ENCODE measurements at places on chromosomes 12 and 14. TPM values are rescaled to one million over a fixed set of nuclear protein-coding genes. Genes with fewer than 3 reads are reported as not detected.
A peak's percentile ranks its signal among the peaks of the same experiment; 100 is the strongest.

The SERPINA12 gene
- total RNA-seq, result not detected

The PTPRB gene
- total RNA-seq, result 2.4 TPM

The MAP4K5 gene
- total RNA-seq, result 75.5 TPM

The WBP11 gene
- total RNA-seq, result 57.8 TPM

The PROX2 gene
- not detected for total RNA-seq

The PTPN21 gene
- total RNA-seq, result 23.7 TPM

The TPH2 gene
- not detected for total RNA-seq

- no peak for DNase-seq
- peak overlapping the region; percentile 33 for H3K4me3 ChIP-seq
- peaks cover 43% of the 10 kb centered on the region for H3K36me3 ChIP-seq
- peak overlapping the region; percentile 44 for H3K27ac ChIP-seq
Measured at GRCh38 chr14:52055167-52055566, 13.7 kb downstream of the NID2 start.

DNA sequence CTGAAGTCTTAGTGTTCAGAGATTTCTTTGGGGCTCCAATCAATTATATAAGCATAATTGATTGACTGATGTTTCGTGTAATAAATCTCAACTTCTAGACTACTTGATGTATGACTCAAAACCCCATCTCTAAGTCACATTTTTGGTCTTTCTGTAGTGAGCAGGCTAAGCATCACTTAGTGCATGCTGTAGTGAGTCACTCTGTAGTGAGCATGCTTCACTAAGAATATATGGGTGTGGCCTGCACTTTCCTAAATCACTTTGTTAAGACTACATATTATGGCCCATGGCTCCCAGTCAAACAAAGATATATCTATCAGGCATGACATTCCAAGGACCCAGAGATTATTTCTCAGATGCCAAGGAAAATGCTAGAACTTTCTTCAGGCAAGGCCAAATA, 909.4 kb upstream of the LRFN5 start:
- no peaks in the 10 kb centered on the region for H3K36me3 ChIP-seq
- H3K4me1 ChIP-seq, result no peaks in the 10 kb centered on the region
- DNase-seq, result no peak

DNA sequence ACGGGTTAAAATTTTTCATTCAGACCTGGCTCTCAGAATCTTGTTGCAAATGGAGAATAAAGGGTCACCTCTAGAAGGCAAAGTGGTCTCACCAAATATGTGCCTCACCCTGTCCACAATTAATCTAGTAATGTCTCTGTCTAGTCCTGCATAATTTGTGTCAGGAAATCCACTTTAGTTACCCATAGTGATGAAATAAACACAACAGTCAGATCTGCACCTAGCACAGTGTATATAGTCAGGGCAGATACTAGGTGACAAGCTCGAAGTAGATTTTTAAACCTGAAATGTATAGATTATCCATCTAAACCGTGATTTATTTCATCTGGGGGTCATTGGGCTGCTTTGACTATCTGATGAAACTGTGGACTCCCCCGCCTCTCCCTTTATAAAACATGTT, 15.9 kb upstream of the FLVCR2 start:
- peaks cover 31% of the 10 kb centered on the region for H3K4me1 ChIP-seq
- no peak overlapping the region for H3K4me3 ChIP-seq
- H3K27ac ChIP-seq, result no peak overlapping the region
- DNase-seq, result no peak
- H3K36me3 ChIP-seq, result no peaks in the 10 kb centered on the region

DNA sequence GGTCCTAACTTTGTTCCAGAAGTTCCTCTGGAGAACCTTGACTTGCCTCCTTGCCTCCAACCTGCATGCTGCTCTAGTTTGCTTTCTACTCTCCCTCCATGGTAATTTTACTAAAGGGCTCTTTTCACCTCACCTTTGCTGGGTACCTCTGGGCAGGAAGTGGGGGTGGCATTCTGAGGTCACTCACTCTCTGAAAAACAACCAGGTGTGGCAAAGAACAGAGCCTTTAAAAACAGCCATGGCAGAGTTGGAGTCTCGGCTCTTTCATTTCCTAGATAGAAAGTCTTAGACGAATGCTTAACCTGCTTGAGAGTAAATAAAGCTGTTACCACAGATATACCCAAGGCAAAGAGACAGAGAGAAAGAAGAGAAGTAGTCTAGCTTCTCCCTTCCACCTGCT, 827.9 kb downstream of the BCL11B start:
- no peak for DNase-seq
- no peaks in the 10 kb centered on the region for H3K27me3 ChIP-seq
- H3K4me1 ChIP-seq, result no peaks in the 10 kb centered on the region

DNA sequence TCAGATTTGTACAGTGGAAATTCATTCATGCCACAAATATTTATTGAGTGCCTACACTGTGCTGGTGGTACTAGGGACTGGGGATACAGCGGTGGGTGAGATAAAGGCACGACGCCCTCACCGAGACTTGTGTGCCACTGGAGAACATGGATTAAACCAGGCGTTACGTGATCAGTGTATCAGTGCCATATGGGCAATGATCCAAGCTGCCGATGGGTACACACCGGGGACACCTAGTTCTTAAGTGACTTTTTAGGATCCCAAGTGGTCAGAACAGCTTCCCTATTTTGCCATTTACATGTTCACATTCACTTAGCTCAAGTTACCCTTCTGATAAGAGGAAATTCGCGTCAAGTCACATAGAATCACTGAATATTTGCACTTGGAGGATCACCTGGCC, 236.7 kb downstream of the CACNA1C start:
- peak overlapping the region; percentile 98 for H3K27ac ChIP-seq
- no peak for DNase-seq
- peak overlapping the region; percentile 54 for H3K4me3 ChIP-seq
- peaks cover 3% of the 10 kb centered on the region for H3K27me3 ChIP-seq

- H3K36me3 ChIP-seq, result no peaks in the 10 kb centered on the region
- H3K27me3 ChIP-seq, result no peaks in the 10 kb centered on the region
- DNase-seq, result no peak
- H3K27ac ChIP-seq, result peak overlapping the region; percentile 75
Measured at GRCh38 chr12:84813780-84814663, 98.6 kb downstream of the SLC6A15 start.

- DNase-seq, result no peak
- H3K36me3 ChIP-seq, result peaks cover 10% of the 10 kb centered on the region
- H3K4me1 ChIP-seq, result no peaks in the 10 kb centered on the region
- no peak overlapping the region for H3K4me3 ChIP-seq
Measured at GRCh38 chr14:80239631-80240030, 28.3 kb upstream of the DIO2 start.

DNA sequence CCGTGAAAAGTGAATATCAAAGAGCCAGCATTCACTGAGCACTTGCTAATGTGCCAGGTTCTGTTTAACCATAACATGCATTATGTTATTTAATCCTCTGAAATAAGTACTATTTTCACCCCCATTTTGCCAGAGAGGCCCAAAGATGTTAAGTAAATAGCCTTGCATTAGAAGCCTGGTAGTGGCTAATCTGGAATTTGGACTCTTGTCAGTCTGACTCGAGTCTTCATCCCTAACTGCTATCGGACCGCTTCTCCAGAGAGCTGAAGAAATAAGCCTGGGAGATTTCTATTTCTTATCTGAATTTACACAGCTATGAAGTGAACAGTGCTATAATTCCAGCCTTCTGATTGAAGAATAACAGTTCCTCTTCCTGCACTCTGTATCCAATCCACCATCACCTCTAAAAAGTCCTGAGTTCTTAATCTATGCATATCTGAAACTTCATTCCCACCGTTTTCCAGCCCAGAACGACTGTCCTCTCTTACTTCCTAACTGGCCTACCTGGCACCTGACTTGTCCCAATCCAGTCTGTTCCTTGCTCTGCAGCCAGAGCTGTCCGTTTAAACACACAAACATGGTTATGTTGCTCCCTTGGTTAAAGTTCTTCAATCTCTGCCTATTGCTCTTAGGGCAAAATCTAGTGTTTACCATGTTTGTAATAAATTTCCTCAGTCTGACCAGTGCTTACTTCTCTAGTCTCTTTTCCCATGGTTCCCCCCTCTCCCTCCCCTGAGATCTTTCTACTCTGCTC, 2.3 kb downstream of the POLR3B start:
- H3K27me3 ChIP-seq, result no peaks in the 10 kb centered on the region
- H3K36me3 ChIP-seq, result peaks cover 6% of the 10 kb centered on the region
- peaks cover 17% of the 10 kb centered on the region for H3K4me1 ChIP-seq
- no peak overlapping the region for H3K27ac ChIP-seq

DNA sequence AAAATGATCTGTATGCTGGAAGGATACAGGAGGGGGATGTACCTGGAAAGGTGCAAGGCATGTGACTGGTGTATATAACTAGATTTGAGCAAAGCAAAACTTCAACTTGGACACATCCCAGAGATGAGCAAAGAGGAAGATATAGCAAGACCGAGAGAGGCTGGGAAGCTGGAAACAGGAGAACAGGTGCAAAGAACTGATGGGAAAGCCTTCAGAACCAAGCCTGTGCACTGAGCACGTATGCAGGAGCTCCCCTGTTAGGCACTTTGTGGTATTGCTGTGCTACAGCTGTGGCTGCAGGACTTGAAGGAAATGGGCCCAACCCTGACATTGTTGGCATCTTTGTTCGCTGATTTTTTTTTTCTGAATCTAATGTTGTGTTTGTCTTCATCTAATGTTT, 120.7 kb upstream of the PWP1 start:
- no peaks in the 10 kb centered on the region for H3K36me3 ChIP-seq
- no peak for DNase-seq
- H3K27me3 ChIP-seq, result peaks cover 2% of the 10 kb centered on the region
- H3K27ac ChIP-seq, result no peak overlapping the region
- H3K4me3 ChIP-seq, result no peak overlapping the region

- no peaks in the 10 kb centered on the region for H3K4me1 ChIP-seq
- no peak overlapping the region for H3K4me3 ChIP-seq
- H3K36me3 ChIP-seq, result peaks cover 23% of the 10 kb centered on the region
- DNase-seq, result no peak
Measured at GRCh38 chr12:100311317-100311716, 44.3 kb downstream of the SCYL2 start.

DNA sequence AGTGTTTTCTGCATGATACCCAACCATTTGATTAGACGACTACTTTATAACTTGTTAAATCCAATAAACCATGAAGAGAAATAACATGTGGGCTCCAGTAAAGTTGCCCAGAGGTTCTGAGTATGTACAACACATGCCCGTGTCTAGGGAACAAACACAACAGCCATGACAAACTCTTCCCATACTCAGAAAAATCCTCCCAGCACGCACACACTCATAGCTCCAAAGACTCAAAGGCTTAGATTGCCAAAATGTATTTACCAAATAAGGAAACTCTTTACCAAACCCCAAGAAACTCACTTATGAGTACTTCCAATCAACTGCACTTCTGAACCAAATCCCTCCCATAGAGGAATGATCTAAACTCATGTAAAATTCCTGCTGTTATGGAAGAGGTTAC, 17.3 kb downstream of the SART3 start:
- peak overlapping the region; percentile 73 for H3K27ac ChIP-seq
- DNase-seq, result peak; percentile 39
- no peaks in the 10 kb centered on the region for H3K27me3 ChIP-seq
- peaks cover 34% of the 10 kb centered on the region for H3K36me3 ChIP-seq
- H3K4me1 ChIP-seq, result peaks cover 45% of the 10 kb centered on the region

GRCh38 chr14:89219051-89219450, 198.0 kb downstream of the FOXN3 start:
- no peak overlapping the region for H3K27ac ChIP-seq
- no peaks in the 10 kb centered on the region for H3K36me3 ChIP-seq
- H3K4me1 ChIP-seq, result peaks cover 14% of the 10 kb centered on the region
- H3K4me3 ChIP-seq, result no peak overlapping the region
- DNase-seq, result no peak
- peaks cover 1% of the 10 kb centered on the region for H3K27me3 ChIP-seq

- peaks cover 42% of the 10 kb centered on the region for H3K4me1 ChIP-seq
- DNase-seq, result no peak
- peaks cover 3% of the 10 kb centered on the region for H3K27me3 ChIP-seq
Measured at GRCh38 chr12:115259968-115260747, 576.2 kb upstream of the TBX3 start.

GRCh38 chr12:60172266-60173211, 576.7 kb downstream of the SLC16A7 start:
- peaks cover 2% of the 10 kb centered on the region for H3K27me3 ChIP-seq
- no peak overlapping the region for H3K27ac ChIP-seq
- peak; percentile 43 for DNase-seq
- no peak overlapping the region for H3K4me3 ChIP-seq

GRCh38 chr12:124872068-124872719, 8.5 kb upstream of the SCARB1 start:
- peaks cover 6% of the 10 kb centered on the region for H3K4me1 ChIP-seq
- H3K4me3 ChIP-seq, result no peak overlapping the region
- no peak overlapping the region for H3K27ac ChIP-seq
- peaks cover 8% of the 10 kb centered on the region for H3K27me3 ChIP-seq
- DNase-seq, result no peak
- no peaks in the 10 kb centered on the region for H3K36me3 ChIP-seq

GRCh38 chr12:108879615-108880254, at the start of gene DAO:
Gene DAO, plus strand, starts transcription at chr12:108880092. Its CDS starts 4,915 bp downstream, at chr12:108885007.
- peaks cover 2% of the 10 kb centered on the region for H3K27me3 ChIP-seq
- no peaks in the 10 kb centered on the region for H3K36me3 ChIP-seq
- no peak within 1 kb of the TSS for H3K4me3 ChIP-seq
- H3K27ac ChIP-seq, result no peak within 1 kb of the TSS
- no peak for DNase-seq
- no peaks in the 10 kb centered on the region for H3K4me1 ChIP-seq

- no peaks in the 10 kb centered on the region for H3K36me3 ChIP-seq
- no peaks in the 10 kb centered on the region for H3K4me1 ChIP-seq
- H3K27ac ChIP-seq, result no peak overlapping the region
- no peak overlapping the region for H3K4me3 ChIP-seq
Measured at GRCh38 chr12:8446642-8447547, 8.9 kb upstream of the CLEC6A start.

DNA sequence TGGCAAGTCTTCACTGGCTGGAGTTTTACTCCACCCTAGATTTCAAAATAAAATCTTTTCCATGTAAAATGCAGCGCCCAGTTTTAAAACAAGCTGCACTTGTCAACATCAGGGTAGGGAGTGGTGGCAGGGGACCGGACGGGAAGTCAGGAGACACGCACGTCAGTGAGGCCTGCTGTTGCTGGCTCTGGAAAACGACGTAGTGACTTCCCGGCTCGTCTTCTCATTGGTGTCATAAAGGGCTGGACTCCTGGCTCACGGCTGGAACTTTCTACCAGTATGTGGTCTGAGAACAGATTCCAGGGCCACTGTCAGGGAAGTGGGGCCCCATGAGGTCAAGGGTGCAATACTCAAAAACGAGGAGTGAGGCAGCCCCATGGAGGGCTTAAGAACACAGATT, 64.2 kb upstream of the FOXN3 start:
- DNase-seq, result no peak
- peaks cover 6% of the 10 kb centered on the region for H3K4me1 ChIP-seq
- no peak overlapping the region for H3K4me3 ChIP-seq
- no peaks in the 10 kb centered on the region for H3K27me3 ChIP-seq

DNA sequence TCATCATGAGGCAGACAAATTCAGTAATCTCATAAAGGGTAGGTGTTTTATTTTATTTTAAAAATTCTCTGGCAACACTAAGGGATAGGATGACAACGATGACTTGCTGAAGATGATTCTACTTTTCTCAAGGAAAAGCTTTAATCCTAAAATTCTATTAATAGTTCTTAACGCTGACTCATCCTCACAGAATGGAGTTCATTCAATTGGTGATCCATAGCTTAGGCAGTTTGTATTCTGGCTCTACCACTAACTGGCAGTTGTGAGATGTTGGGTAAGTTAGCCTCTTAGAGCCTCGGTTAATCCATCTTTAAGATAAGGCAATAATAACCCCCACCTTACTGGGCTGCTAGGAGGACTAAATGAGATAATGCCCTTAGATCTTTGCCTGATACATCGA, 116.3 kb downstream of the RTN1 start:
- no peak overlapping the region for H3K27ac ChIP-seq
- H3K27me3 ChIP-seq, result no peaks in the 10 kb centered on the region
